ENCODE measurements at places on chromosomes 2 and 18.

GRCh38 chr2:19802086-19802841, 99.5 kb downstream of the TTC32 start:
- no peak for DNase-seq

GRCh38 chr18:11245879-11246278, 96.5 kb upstream of the PIEZO2 start:
- DNase-seq, result no peak

DNA sequence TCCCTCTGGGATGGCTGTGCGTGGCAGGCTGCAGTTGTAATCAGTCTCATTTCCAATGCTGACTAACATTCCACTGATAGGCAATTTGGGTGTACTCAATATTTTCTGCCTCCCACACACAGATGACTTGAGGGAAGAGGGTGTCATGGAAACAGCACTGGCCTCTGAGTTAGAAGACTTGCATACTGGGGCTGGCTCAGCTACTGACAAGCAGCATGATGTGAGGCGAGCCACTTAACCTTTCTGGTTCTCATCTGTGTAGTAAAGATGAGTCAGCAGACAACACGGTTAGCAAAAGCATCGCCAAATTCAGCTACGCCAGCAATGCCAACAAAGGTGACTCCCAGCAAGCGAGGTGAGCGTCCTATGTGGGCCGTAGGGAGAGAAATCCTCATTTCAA, 73.5 kb downstream of the COLEC12 start:
- no peak for DNase-seq

GRCh38 chr18:41933778-41934177, 21.3 kb upstream of the PIK3C3 start:
- DNase-seq, result peak; percentile 12

All from ELF-1 (cell line).